ENCODE measurements at places on chromosomes 7 and 10.

GRCh38 chr7:103391150-103391549 is 43.7 kb downstream of the PSMC2 start:
- no peak for DNase-seq

DNA sequence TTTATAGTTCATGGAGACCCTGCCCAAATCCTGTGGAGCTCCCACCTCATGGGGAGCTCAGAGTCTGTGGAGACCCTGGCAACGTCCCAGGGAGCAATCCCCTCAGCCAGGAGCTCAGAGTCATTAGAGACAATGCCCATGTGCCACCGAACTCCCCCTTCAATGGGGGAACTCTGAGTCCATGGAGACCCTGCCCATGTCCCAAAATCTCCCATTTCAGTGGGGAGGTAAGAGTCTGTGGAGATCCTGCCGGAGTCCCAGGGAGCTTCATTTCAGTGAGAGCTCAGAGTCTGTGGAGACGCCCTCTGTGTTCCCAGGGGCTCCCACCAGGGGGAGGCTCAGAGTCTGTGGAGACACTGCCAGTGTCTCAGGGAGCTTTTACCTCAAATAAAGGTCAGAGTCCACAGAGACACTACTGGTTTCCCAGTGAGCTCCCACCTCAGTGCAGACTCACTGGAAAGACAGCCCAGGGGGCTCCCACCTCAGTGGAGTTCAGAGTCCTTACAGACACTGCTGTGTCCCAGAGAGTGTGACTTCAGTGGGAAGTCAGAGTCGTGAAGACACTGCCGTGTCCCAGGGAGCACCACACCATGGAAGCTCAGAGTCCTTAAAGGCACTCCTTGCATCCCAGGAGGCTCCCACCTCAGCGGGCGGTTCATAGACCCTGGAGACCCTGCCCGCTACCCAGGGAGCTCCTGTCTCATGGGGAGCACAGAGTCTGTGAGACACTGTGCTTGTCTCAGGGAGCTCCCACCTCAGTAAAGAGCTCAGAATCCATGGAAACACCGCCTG is 5.0 kb downstream of the MYO1G start:
- no peak for DNase-seq

GRCh38 chr10:115129752-115130151 is 36.6 kb downstream of the ATRNL1 start:
- no peak for DNase-seq

DNA sequence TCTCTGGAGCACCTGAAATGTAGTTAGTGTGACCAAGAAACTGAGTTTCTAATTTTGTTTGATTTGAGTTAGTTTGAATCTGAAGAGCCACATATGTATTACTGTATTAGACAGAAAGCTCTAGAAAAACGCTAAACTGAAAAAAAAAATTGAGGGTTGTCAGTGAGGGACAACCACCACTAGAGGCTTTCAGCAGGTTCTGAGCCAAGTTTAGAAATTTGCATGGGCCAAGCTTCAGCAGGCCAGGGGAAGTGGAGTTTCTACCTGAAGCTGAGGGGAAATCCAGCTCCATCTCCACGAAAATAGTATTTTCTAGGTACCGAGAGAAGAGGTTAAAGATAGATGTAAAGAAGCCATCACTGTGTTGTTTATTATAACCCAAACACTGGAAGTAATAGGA is 77.9 kb upstream of the PLXNA4 start:
- DNase-seq: no peak

GRCh38 chr7:6316226-6316625 is 43.8 kb upstream of the CYTH3 start:
- DNase-seq: no peak

DNA sequence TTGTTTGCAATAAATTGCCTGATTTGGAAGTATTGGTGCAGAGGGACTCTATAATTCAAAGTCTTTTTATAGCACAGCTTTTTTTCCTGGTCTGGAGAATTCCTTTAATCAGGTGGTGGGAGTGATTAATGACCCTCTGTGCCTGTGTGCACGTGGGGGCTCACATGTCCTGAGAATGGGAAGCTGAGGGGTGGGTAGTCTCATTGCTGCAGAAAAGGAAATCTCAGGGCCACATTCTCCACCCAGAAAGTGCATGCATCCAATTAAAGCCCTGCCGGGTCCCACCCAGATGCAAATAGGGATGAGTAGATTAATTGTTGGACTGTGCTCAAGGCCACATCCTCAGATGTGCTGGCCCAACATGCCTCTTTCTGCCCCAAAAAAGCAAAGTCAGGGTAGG is 324.7 kb downstream of the CXCL12 start:
- DNase-seq: no peak

- DNase-seq: no peak
Measured at GRCh38 chr7:66281678-66282590, 76.8 kb downstream of the TPST1 start.

- DNase-seq: no peak
Measured at GRCh38 chr7:10718768-10719167, 254.9 kb upstream of the PHF14 start.

- DNase-seq: peak; percentile 41
Measured at GRCh38 chr7:136033413-136034031, 56.4 kb upstream of the MTPN start.

DNA sequence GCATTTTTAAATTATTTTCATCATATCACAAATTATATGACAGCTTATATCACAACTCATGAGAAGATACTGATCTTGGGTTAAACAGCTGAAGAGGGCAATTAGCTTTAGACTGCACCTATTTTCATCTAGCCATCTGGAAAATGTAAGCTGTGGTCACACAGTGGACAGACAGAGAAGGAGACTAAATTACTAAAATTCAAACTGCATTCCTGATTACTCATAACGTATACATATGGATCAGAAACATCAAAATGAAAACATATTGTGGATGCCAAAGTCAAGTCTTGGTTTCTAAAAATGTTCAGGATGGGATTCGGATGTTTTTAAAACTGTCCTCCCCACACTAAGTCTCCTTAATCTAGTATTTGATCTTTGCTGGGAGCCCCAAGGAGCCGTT is 6.6 kb downstream of the BBIP1 start:
- no peak for DNase-seq

GRCh38 chr10:132714096-132714985 is 71.6 kb downstream of the NKX6-2 start:
- no peak for DNase-seq

- no peak for DNase-seq
Measured at GRCh38 chr7:8597565-8597964, 164.2 kb downstream of the NXPH1 start.

DNA sequence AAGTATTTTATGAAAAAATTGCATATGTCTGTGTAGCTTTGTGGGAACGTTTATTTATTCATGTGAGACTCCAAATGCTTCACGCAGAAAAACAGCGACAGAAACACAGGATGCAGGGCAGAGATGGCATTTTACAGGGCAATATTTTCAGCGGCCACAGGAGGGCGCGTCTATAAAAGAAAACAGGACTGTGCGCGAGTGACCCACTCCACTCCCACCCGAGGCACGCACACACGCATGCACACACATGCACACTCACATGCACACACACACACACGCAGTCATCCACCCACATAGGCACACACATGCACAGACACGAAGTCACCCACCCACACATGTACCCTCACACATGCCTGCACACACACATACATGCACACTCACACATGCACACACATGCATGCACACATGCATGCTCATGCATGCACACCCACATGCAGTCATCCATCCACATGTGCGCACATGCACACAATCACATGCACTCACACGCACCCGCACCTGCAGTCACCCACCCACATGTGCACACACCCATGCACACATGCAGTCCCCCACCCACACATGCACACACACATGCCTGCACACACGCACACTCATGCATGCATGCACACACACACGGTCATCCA is 96.3 kb downstream of the DNAJB6 start:
- DNase-seq: no peak

- DNase-seq: no peak
Measured at GRCh38 chr10:122168598-122169394, 102.3 kb upstream of the BTBD16 start.

GRCh38 chr7:50591480-50592438 is 26.6 kb upstream of the DDC start:
- DNase-seq: no peak

- peak; percentile 80 for DNase-seq
Measured at GRCh38 chr7:30752979-30753378, 1.0 kb downstream of the INMT start.
